ENCODE measurements at places on chromosomes 3 and 15.

DNA sequence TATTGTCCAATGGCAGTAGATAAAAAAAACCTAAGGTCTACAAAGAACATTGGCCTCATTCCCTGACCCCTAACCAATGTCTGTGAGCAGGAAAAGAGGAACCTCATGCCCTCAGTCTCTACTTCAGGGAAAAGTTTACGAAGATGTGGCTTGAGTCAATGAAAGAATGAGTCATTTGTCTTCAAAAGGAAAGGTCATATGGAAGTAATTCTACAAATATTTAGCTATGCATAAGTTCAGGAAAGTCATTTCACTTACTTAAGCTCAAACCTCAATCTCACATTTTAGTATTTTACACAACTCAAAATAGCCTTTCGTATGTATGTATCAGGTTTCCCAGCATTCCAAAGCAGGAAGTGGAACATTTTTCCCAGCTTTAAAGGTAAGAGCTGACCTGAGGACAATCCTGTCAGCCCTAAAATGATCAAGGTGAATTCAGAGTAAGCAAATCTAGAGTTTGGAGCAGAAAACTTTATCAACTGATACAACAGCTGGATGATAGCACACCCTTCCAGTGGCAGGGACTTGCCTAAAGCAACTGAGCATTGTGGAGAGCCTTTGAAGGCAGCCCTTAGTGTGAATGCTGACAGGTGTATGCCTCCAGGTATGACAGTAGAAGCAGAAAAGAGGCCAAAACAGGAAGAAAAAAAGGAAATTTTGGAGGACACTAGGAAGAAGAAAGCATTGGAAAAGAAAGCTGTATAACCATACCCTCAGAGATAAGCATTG lies 53.9 kb upstream of the ACKR4 start:
- DNase-seq: peak; percentile 86

DNA sequence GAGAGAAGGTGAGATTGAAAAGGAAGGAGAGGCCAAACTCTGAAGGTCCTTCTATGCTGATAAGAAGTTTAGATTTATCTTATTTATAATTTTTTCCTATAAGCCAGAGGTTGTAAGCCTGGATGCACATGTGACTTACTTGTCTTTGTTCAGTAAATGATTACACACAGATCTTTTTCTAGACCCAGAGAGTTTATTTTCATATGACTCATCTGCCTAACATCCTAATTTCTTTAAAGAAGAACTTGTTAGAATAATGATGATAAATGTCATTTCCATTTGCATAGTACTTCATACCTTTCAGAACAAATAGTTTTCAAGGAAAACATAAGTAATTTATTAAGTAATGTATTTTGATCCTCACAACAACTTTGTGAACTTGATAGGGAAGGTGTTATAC lies 434.8 kb upstream of the DPH6 start:
- DNase-seq: no peak

DNA sequence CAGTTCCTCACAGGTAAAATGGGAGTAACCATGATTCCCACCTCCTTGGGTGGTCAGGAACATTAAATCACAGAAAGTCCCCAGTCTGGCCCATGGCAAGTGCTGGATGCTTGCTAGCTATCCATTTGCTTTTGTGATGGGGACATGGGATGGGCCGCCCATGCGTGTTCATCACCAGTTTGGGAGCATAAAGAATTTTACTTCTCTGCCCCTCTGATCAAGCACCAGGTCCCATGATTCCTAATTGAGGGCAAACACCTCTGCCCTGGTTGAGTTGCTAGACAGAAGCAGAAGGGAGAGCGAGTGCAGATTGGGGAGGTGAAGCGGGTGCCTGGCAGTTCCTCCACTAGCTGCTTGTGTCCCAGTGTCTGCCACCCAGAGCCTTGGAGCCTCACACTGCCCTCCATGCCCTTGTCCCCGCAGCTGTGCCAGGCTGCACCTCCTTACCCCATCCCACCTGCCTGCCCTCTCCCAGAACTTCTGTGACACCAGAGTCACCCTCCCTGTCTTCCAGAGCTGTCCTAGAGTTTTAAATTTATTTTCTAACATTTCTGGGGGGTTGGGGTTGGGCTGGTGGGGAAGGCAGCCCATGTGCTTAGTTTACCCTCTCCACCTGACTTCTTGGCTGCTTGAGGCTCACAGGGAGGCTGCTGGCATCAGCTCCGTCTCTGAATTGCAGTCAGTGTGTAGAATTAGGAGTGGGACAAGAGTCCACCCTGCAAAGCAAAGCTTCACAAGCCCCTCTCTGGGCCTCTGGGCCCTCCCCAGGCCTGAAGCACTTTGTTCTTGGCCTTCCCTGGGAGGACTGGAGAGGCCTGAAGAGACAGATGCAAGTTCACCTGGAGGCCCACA lies 18.4 kb downstream of the CFAP100 start:
- no peak for DNase-seq

GRCh38 chr15:50813089-50813488 lies 47.6 kb upstream of the SPPL2A start:
- no peak for DNase-seq

DNA sequence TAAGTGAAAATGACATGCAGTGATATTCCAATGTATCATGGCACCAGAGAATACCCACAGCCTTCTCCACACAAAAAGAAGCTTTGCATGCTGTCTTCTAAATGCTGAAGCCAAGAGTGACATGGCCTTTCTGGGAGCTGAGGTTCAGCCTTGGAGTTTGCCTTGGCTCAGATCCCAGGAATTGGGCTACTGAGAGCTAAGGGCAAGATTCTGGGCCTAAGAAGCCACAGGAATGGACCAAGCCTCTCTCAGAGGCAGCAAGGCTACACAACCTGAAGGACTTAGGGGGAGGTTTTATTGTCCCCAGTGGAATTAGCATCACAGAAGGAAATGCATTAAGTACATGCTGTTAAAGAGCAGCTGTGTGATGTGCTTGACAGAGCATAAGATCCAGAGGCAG lies 1078.5 kb downstream of the TUSC7 start:
- DNase-seq: peak; percentile 51

Data from AG09319 (cell line).